Caudate nucleus (tissue), 63 donors: ENCODE measurements at places on chromosomes 3 and 15.

GRCh38 chr3:99537416-99537815 is 101.0 kb upstream of the COL8A1 start:
- no peak for DNase-seq

GRCh38 chr3:126274735-126275619 is 82.2 kb downstream of the KLF15 start:
- no peak for DNase-seq

- no peak for DNase-seq
Observed at GRCh38 chr3:170635385-170635735, 49.5 kb upstream of the SLC7A14 start.

GRCh38 chr15:88835646-88836045 is 32.4 kb downstream of the ACAN start:
- no peak for DNase-seq
